Non-pigmented ciliary epithelial cell (primary cell): ENCODE measurements at places on chromosomes 5 and 9.

GRCh38 chr9:124778575-124779367, 1.8 kb downstream of the OLFML2A start:
- DNase-seq = no peak

- peak; percentile 34 for DNase-seq
Measured at GRCh38 chr5:89213573-89213972, 330.6 kb upstream of the MEF2C start.

- no peak for DNase-seq
Measured at GRCh38 chr5:59543821-59544442, 349.6 kb downstream of the PDE4D start.

DNA sequence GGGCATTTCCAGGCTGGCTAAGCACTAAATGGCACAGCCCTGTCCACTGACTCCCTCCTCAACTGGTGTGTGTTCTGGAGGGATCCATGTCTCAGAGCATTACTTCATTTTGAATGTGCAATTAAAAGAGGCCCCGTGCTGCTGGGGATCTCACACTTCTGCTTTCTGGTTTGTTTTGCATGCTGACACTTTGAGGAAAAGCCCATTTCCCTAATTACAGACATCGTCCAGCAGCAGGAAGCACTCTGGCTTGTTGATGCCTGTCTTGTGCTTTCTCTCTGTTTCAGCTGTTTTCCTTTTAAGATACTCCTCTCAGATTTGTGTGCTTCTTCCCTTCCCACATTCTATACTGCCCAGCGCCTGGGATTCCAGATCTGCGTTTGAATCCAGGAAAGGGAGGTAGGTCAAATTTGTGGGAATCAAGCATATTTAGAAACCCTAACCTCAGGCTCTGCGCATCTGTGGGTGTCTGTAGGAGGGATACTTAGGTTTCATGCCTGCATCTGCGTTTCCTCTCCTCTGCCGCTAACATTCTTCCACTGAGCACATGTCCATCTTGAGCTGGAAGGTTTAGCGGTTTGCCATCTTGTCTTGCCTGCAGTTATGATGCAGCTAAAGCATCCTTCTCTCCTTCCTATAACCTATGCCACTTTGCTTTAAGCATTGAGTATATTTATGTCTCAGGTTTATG, 25.7 kb downstream of the SYK start:
- no peak for DNase-seq

DNA sequence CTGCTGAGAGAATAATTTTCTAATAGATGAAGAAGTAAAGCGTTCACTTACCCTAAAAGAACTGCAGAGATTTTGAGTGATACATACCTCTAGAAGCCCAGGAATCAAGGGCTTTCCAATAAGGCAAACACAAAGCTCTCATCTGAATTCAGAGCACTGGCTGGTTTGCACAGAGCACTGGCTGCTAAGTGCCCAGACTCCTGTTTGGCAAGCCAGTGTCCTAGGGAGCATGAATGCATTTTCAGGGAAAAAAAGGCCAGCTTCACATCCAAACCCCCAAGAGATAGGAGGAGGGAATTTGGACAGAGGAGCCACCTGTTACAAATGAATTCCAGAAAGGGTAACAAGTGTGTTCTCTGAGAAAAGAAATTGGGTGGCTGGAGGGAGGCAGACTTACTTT, 65.3 kb downstream of the ARSB start:
- no peak for DNase-seq

DNA sequence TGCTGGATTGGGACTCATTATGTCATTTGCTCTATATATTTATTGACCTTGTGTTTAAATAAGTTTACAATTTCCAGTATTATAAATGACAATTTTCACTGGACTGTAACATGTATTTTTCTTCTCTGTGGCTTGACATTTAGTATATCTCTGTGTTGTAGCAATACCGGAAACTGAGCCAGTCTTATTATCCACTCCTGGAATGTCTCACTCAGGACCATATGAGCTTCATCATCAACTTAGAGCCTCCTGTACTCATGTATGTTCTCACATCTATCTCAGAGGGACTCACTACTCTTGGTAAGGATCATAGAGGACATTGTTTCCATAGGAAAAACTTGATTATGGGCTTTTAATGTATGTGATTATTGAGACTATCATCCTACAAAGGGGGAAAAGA, 66.5 kb upstream of the TLX3 start:
- DNase-seq = no peak

GRCh38 chr5:135011355-135012032, 22.5 kb downstream of the PITX1 start:
- DNase-seq = no peak

DNA sequence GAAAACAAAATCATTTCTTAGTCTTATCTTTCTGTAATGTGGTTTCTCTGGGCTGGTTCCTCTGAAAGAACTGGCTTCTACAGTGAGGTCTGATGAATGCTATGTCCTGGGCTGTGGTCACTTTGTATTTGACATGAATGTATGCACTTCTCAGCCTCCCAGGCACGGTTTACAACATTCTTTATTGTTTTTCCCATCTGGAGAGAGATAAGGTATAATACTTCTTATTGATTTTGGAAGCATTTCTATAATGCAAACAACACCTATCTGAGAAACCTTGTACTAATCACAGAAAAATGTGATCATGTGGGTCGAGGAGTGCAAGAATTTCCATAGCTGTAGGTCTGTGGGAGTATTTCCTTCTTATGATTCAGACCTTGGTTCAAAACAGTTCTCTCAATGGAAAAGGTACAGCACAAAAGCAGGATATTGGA, 46.9 kb downstream of the ACTBL2 start:
- DNase-seq = peak; percentile 98

GRCh38 chr5:149325894-149326293, 19.4 kb upstream of the GRPEL2 start:
- no peak for DNase-seq

DNA sequence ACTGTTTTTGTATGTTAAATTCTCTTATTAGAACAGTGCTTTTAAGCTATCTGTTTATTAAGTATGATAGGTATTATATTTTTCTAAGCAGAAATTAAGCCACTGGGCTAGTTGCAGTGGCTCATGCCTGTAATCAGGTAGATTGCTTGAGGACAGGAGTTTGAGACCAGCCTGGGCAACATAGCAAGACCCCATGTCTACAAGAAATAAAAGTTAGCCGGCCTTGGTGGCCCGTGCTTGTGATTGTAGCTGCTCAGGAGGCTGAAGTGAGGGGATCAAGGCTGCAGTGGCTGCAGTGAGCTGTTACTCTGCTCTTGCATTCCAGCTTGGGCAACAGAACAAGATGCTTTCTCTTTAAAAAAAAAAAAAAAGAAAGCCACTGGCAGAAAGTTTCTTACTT, 45.0 kb upstream of the LRRC70 start:
- DNase-seq = no peak

GRCh38 chr9:76180541-76180940, 213.7 kb downstream of the RFK start:
- no peak for DNase-seq

DNA sequence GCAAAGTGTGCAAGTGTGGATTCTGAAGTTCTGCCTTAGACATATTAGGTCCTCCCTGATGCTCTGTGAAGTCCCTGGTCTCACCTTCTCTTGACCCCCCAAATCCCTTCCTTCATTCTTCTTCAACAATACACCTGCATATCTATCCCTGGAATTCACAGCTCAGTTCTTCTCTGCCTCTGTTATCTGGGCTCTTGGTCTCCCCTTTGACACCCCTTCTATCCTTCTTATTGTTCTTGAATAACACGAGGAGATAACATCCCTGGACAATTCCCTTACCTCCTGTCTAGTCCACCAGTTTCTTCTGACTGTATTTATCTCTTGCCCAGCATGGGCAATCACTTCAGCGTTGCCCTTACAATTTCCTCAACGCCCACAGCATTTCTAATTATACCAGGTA, 104.8 kb upstream of the ATG10 start:
- no peak for DNase-seq

DNA sequence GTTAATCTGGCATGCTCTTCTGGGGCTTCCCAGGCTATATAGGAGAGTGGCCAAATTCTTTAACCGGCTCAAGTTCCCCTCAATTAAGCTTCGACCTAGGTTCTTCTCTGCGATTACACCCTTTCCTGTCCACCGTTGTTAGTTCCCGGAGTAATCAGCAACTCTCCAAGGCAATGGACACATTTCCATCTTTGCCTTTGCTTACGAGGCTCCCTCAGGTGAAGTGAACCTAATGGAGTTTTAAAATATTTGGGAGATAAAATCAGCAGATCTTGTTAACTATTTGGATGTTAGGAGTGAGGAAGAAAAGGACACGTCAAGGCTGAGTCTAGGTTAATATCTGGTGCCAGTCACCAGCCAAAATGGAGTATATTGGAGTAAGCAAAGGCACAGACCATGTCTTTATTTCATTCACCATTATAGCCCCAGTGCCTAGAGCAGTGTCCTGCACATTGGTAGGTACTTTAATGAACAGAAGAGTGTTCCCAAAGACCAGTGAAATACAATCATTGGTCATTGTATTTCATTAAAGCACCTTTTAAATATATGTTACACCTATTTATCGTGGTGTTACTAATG, 515 bp downstream of the UTP15 start:
- DNase-seq = no peak

GRCh38 chr5:61407706-61408270, 75.7 kb downstream of the ZSWIM6 start:
- no peak for DNase-seq

GRCh38 chr5:59554501-59554900, 339.0 kb downstream of the PDE4D start:
- DNase-seq = no peak

GRCh38 chr9:109098171-109098959, 21.4 kb downstream of the TMEM245 start:
- no peak for DNase-seq

DNA sequence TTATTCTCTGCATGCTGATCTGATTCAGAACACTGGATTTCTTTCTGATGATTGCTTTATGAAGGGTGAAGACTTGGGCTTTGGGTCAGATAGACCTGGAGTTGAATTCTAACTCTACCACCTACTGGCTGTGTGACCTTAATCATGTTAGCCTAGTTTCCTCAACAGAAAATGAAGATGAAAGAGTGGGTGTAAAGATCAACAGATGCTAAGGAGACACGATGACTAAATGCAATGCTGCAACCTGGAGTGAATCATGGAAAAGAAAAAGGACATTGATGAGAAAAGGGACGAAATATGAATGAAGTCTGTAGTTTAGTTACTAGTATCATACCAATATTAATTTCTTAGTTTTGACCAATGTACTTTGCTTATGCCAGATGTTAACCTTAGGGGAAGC, 27.8 kb upstream of the DENND1A start:
- no peak for DNase-seq

DNA sequence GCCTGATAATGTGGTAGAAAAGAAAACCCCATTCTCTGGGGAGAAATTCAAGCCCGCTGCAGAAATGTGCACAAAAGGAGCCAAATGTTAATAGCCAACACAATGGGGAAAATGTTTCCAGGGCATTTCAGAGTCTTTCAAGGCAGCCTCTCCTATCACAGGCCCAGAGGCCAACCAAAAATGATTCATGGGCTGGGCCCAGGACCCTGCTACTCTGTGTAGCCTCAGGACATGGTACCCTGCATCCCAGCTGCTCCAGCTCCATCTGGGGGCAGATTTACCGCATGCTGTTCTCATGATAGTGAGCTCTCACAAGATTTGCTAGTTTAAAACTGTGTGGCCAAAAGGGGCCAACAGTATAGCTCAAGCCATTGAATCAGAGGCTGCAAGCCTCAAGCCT, 41.1 kb downstream of the RAPGEF6 start:
- no peak for DNase-seq

DNA sequence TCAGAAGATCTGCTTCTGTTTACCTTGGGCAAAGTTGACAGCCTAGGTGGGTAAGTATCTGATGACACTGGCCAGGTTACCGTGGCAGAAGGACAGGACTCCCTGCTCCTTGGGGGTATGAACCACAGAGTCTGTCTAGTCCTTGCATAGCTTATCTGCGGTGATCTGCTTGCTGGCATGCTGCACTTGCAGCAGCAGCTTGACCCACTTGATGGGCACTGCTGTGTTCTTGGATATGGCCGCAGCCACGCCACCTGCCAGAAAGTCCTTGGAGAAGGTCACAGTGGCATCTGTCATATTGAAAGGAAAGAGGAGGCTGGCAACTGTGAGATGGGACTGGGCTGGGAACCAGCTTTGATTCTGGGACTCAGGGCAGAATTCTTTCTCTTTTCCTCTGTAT, 35.9 kb upstream of the POC5 start:
- DNase-seq = no peak

DNA sequence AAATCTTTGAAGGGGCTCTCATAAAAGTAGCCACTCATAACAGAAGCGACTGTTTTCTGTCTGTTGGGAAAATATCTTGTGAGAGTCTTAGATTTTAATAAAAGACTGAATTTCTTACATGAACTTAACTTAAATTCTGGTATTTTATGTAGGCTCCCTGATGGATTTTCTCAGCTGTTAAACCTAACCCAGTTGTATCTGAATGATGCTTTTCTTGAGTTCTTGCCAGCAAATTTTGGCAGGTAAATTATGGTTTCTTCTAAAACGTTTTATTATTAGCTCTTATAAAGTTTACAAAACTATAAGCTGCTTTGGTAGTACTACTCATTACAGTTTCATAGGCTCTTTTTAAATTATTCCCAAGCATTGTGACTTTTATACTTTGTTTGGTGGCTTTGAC, 87.0 kb downstream of the ERBIN start:
- DNase-seq = no peak

DNA sequence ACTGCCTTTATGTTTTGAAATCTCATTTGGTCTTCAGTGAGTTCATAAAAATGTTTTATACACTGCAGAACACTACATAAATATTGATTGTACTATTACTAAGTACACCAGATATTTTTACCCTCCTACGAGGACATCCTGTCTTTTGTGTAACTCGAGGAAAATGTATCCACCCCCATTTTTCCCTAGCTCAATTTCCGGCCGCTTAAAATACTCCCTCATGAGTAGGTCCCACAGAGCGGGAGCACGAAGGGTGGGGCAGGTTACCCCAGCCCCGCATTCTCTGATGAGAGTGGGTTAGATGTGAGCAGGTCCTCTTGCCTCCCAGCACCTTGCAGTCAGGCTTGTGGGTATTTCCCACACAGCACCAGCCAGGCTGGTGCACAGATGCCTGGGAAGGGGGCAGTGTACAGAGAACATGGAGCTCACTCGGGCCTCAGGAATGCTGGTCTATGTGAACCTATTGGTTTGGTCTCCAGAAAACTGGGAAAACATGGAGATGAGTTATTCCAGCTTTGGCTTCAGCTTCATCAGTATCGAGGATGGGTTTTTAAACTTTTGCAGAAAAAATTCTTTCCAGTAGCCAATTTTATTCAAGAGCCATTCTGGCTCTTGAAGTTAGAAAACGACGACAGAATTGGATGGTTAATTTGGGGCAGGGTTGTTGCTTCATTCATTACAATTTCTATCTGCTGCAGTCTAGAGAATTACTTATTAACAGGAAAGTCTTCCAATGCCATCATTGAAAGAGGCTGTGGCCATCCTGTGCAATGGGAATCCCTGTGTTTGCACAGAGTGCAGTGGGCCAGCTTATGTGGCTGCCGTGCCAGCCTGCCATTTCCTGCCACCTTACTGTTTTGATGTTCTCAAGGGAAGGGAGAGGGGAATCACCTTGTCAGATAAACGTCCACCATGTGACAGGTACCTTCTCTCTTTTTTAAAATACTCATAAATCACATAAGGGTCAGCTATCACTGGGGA, 73.2 kb downstream of the WDR41 start:
- DNase-seq = no peak
